ENCODE measurements at places on chromosomes 3 and 15.

GRCh38 chr3:185328324-185329004, 34.5 kb upstream of the MAP3K13 start:
- no peak for DNase-seq

- DNase-seq: no peak
Observed at GRCh38 chr15:85178308-85178707, 196.7 kb downstream of the PDE8A start.

DNA sequence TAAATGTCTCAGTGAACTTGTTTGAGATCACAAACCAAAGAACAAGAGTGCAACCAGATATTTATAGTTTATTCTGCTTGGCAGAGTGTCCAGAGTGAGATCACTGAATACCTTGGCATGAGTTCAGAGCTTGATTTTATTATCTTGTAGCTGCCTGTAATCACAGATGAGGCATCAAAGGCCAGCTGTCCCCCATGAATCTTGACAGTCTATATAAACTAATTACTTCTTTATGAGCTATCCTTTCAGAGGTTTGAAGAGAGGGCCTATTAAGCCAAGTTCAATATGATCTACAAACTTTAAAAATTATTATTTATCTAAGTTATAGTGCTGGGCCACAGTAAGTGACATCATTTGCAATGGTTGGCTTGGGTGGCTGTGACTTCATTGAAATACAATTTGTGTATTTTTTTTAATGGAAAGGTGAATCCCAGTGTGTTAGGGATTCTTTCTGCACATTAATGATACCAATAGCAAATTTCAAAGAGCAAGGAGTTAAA, 251.5 kb downstream of the CLSTN2 start:
- no peak for DNase-seq

GRCh38 chr3:104816716-104817115, 550.0 kb upstream of the ALCAM start:
- no peak for DNase-seq

DNA sequence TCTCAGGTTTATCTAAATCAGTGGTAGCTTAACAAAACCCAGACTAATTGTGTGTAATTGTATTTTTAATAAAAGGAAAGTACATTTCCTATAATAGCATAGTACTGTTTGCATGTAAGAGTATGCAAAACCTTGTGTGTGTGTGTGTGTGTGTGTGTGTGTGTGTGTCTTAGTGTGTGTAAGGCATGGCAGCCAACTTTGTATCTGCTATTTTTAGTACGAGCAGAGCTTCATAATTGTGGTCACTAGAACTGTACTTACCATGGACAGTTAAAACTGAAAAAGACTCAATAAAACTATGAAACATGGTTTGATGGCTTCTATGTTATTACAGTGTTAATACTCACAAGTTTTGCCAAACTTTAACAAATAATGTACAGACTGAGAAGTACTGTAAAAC, 6.2 kb downstream of the P2RY1 start:
- DNase-seq: no peak

DNA sequence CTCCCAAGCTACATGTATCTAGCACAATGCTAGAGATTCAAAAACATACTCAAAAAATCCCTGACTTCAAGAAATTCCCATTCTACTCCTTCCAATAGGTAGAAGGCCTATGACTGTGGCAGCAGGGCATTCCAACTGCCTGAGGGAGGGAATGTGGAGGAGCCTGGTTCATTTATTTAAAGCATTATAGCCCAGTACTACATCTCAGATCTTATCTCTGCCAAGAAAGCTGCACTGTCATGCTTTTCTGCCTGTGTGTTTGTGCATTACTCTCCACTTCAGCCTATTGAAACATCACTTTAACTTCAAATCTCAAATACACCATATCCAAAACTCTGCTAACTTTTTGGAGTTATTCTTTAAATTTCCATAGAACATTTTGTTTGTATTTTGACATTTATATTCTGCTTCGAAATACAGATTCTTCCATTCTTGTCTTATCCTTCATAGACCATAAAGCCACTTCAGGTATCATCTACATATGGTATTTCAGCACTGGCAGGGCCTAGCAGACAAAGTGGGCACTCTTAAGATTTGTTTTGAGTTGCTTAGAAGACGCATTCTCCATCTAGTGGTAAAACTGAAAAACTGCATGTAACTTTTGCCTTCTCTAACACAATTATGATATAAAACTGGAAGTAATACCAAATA, 59.1 kb upstream of the NEDD4 start:
- no peak for DNase-seq

GRCh38 chr3:118868051-118868450, 166.6 kb downstream of the IGSF11 start:
- DNase-seq: no peak

GRCh38 chr3:12706504-12707253, 42.8 kb upstream of the RAF1 start:
- peak; percentile 57 for DNase-seq

- no peak for DNase-seq
Observed at GRCh38 chr15:43165801-43166325, 19.3 kb upstream of the CCNDBP1 start.

DNA sequence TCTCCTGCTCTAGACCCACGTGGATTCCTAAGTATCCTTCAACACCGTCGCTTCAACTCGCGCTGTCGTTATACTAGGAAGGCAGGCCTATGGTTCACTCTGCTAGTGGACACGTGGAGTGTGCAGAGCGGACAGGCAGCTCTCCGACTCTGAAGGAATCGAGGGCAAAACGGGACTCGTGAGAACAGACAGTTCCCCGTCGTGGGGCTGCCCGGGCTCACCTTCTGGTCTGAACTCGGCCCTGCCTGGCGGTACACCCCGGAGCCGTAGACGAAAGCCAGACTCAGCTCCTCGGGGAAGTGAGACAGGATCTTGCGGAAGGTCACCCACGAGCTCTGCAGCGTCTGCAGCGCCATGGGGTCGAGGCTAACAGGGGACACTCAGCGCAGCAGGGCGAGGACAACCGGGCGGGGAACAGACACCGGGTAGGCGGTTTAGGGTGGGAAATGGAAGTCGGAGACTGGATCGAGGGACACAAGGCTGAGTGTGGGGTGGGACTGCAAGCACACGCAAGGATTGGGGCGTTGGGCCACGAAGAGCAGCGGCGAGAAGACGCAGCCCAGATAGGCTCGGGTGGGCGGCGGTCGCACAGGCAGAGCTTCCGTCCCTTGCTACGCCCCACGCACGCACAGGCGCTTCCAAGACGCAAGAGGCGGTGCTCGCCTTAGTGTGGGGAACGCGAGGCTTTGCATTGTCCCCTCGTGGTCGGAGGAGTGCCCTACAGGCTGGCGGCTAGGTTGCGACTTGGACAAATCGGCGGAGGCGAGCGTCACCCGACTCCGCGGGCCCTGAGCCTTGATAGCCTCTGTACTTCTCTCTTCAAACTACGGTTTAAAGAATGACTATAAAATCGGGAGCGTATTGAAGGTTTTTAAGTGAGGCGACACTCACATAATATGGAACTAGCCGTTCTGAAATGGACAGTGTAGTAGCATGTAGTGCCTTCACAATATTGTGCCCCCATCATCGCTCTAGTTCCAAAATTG, at the start of gene TAMM41:
TSS of gene TAMM41 (minus strand) at position 605 of the 986 bp plus-strand sequence. CDS start at position 356, 249 bp downstream.
- peak; percentile 80 for DNase-seq

DNA sequence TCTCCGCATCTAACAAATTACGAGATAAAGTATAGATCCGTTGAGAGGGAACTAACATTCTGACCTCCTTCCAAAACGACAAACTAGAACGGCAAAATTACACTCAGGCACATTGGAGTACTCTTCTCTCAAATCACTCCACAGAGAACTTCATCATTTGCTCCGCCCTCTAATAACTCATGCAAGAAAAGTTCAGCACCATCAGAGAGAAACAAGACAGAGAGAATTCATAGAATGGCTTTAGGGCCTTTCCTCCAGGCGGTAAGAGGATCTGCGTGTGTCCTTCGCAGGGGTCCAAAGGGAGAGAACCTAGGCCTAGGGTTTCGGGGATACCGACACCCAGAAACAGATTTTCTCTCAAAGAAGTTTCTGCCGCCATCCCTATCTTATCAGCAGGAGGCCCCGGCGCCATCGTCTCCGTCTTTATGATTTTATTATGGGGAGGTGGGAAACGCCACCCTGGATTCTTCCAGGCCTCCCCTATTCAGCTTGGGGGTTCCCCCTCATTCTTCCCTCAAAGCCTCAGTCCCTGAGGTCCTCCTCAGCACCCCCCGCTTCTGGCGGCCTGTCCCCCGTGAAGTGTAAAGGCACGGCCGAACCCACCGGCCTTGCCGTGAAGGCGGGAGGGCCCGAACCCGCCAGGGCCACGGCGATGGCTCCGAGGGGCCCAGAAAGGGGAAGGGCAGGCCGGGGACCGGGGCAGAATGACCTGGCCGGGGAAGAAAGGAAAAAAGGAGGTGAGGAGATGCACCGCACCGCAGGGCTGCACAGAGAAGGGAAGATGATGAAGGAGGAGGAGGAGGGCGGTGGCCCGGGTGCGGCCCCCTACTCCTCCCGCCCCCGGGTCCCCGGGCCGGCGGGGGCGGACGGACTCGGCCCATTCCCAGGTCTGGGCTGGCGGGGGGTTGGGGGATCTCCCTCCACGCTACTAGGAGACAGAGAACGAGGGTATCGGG, 768 bp downstream of the UBXN7 start:
- no peak for DNase-seq

GRCh38 chr3:54964081-54964480, 36.2 kb upstream of the LRTM1 start:
- no peak for DNase-seq

GRCh38 chr15:73891328-73892315, 18.3 kb downstream of the TBC1D21 start:
- no peak for DNase-seq

DNA sequence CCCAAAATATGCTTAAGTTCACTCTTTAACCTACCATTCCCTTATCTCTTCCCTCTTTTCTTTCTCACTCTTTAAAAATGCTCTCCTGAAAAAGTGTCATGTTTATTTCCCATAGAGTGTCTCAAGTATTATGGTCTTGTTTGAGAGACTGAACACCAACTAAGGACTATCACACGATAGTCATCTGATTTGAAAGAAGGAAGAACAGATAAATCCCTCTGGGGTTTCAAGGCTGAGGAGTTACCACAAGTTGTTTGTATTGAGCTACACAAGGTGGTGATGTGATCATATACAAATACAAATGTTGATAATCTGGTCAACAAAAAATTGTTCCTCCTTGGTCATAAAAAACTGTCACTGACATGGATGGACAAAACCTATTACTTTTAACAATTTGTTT, 13.8 kb downstream of the MEIS2 start:
- DNase-seq: no peak

DNA sequence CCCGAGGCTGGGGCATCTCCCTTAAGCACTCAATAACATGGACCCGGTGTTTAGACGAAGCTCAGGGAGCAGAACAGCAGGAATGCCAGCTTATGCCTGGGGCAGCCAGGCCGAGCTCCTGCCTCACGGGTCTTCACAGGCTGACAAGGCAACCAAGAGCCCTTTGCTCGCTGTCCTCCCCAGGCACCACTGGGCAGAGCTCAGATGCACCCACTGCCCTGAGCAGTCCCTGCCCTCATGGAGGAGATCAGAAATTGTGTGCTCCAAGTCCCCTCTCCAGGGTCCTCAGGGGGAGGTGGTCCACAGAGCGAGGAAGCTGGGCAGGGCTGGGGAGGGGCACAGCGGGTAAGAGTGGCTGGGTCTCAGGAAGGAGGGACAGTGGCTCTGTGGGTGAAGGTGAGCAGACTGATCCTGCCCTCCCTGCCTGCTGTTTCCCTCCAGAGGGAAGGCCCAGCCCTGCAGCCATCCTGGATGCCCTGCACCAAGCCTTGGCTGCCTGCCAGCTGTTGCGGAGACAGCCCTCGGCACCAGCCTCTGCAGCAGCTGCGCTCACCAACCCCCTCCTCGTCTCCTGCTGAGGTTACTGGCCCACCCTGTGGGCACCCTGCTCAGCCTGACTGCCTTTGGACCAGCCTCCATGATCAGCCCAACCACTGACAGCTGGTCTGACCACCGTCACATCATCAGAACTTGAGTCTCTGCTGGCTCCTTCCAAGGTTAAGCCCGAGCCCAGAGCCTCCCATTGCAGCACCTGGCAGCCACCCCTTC, 21.1 kb upstream of the GP9 start:
- no peak for DNase-seq

DNA sequence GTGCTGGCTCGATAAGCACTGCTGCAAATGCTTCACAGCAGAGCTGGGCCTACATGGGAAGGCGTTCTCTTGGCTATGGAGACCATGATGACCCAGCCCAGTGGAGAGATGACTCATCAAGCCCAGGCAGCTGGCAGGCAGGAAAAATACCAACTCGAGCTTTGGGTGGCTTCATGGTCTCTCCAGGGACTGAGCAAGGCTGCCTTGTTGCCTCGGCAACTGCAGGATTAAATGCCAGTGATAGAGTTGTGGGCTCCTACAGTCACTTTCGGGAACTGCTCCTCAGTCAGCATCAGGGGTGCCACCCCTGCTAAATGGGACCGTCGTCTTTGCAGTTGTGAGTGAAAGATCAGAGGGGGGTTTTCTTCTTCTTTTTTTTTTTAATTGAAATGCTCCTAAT, 54.6 kb upstream of the MYZAP start:
- DNase-seq: no peak

DNA sequence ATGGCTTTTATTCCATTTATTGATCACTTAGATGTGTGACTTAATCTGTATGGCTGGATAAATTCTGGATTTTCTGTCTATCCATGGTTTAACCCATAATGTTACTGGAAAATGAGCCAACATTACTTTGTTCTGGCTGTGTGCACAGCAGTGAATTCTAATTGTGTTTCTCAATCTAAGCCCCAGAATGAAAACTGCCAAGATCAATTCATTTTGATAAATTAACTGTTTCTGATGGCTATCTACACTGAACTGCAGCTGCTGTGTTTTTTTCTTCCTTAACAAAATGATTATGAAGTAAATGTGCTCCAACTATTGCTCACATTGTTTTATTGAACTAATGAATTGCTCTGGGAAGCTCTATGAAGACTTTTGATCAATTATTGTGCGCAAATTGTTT, 35.7 kb upstream of the CPB1 start:
- DNase-seq: no peak

DNA sequence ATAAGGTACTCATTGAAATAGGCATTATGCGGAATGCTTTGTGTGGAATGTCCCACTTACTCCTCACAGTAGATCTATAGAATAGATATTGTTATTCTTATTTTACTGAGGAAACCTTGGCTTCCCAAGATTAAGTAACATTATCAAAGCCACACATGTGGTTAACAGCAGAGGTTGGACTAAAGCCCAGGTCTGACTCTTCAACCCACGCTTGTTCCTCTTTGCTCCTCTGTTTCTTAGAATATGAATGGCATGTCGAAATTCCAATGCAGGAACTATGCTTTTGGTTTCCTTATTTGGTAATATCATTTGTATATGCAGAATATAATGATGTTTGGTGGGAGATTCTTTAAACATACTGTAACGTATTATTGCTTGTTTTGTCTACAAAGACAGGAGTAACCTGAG, 818.8 kb upstream of the LMCD1 start:
- DNase-seq: no peak

GRCh38 chr3:178705925-178706324, 169.7 kb downstream of the KCNMB2 start:
- DNase-seq: no peak

GRCh38 chr3:36891701-36892160, 53.1 kb downstream of the TRANK1 start:
- DNase-seq: no peak

- no peak for DNase-seq
Observed at GRCh38 chr3:183226333-183226890, 26.6 kb upstream of the B3GNT5 start.
